ENCODE measurements at places on chromosomes 13 and 19.
A peak's percentile ranks its signal among the peaks of the same experiment; 100 is the strongest.

- no peak for ATAC-seq
Observed at GRCh38 chr13:59566561-59566960, 597.2 kb downstream of the DIAPH3 start.

GRCh38 chr13:87810391-87810801, 139.2 kb downstream of the SLITRK5 start:
- ATAC-seq: no peak

DNA sequence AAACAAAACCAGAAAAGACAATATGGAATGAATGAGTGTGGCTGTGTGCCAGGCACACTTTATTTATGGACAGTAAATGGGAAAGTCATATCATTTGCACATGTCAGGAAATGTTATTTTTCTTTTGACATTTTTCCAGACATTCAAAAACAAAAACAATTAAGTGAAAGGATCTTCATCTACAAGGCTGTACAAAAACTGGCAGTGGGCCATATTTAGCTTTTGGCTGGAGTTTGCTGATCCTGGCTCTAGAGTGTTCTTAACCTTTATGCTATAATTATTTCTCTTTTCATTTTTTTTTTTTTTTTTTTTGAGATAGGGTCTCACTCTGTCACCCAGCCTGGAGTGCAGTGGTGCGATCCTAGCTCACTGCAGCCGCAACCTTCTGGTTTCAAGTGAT, 6.5 kb upstream of the TNFSF9 start:
- no peak for ATAC-seq

DNA sequence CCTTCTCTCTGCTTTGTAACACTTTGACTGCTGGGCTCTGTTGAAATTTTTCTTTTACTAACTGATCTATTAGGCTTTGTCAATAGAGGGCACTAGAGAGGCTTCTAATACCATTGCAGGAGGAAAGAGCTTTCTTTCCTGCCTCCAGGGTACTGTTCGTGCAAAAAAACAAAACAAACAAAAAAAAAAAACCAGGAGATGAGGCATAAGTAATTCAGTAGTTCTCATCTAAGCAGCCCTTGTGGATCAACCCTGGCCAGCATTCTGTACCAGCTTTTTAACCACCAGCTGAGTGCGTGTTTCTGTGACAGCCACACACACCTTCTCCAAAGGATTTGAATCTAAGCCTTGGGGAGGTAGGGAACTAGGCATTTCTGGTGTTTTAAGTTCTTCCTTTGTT, 1707.6 kb upstream of the SLC10A2 start:
- no peak for ATAC-seq

DNA sequence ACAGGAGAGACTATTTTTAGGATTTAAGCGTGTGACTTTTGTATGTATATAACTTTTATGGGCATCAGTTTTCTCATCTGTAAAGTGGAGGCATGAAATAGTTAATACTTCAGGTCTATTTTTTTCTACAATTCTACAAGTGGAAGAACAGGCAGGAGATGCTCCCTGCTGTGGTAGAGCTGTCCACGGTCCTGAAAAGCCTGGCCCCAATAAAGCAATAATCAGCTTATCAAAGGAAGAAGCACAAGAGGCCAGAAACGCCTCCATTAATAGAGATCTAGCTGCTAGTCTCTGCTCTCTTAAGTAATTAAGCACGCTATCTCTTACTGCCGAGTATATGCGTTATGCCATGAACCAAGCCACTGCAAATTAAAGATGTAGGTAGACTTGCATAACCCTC, 28.0 kb upstream of the WASF3 start:
- ATAC-seq: no peak

- peak; percentile 93 for ATAC-seq
Observed at GRCh38 chr19:38869836-38870607, 8.1 kb downstream of the RINL start.

- peak; percentile 1 for ATAC-seq
Observed at GRCh38 chr19:17075864-17076542, 426 bp downstream of the MYO9B start.

DNA sequence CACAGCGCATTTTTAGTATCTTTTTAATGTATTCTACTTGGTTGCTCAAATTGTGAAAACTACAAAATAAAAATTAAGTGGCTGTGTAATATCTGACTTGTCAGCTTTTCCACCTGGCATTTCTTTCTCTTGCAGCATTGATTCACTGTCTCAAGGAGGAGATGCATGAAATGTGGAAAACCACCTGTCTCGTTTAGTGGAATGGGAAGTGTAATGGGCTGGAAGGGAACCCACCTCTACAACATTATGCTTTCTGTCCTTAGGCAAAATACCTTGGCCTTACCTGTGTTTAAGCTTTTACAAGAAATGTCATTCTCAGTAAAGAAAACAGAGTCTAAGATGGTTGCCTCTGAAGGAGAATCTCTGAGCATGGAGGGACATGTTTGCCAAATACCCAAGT, 67.8 kb downstream of the FAM216B start:
- no peak for ATAC-seq

DNA sequence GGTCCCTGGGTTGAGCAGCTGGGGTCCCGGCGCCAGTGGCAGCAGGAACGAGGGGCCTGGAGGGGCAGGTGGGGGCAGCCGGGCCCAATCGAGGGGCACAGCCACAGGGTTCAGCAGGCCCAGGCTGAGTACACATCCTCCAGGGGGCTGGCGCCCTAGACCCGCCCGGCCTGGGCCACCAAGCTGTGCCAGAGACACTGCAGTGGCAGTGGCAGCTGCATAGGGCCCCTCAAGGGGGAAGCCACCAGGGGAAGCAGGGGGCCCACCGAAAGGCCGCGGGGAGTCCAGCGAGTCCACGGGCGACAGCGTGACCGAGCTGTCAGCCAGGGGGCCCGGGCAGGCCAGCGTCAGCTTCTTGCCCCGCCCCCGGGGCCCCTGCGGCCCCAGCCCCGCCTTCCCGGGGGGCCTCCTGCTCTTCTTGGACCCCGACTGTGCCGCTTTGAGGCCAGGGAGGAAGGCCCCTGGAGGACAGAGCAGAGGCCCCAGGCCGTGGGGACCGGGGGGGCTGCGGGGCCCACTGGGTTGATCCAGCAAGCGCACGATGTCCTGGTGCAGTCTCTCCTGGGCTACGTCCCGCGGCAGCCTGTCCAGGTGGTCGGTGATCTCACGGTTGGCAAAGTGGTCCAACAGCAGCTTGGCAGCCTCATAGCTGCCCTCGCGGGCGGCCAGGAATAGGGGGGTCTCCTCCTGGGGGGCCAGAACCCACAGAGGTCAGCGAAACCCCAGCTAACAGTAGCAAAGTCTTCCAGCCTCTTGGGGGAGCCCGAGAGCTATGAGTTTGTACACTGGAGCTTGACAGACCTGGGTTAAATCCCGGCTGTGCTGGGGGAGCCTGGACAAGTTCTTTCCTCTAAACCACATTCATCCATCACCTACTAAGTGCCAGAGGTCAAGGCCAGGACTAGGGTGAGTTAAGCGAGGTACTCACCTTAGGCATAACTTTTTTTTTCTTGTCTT, 39.5 kb downstream of the NOTCH3 start:
- peak; percentile 36 for ATAC-seq

DNA sequence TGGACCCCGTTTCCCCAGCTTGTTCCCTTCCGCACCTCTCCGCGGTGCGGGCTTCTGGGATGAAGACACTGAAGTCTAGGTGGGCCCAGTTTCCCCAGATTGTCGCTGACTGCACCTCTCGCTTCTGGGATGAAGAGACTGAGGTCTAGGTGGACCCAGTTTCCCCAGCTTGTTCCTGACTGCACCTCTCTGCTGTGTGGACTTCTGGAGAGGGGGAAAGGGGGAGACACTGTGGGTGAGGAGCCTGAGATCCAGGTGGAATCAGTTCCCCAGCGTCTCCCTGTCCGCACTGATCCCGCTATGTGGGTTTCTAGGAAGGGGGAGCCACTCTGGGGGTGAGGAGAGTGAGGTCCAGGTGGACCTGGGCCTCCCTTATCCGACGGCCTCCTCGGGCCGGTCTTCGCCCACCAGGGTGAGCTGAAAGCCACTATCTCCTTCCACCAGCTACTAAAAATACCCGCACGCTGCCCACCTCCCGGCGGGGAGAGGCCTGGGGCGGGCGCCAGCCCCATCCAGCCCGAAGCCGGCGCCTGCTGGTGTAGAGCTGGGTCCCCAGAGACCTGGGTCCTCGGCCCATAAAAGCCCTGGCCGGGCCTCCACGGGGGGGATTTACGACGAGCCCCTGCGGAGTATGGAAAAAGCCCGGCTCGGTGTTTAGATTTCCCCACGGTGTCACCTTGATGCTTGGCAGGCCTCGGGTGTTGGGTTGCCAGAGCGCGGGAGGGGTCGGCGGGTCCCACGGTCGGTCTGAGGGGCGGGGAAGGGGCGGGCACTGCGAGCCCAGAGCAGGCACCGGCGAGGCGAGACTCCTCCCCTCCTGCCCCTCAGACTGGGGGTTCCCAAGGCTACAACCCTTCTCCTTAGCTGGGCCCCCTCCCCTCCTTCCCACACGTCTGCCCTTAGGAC, 10.6 kb downstream of the FUT6 start:
- no peak for ATAC-seq

- ATAC-seq: no peak
Observed at GRCh38 chr19:17529239-17530158, 18.1 kb downstream of the PGLS start.

- no peak for ATAC-seq
Observed at GRCh38 chr13:101567841-101568240, 115.4 kb downstream of the ITGBL1 start.

GRCh38 chr13:36293497-36293896, 4.1 kb downstream of the CCDC169 start:
- no peak for ATAC-seq

- no peak for ATAC-seq
Observed at GRCh38 chr19:36111200-36111539, 227 bp downstream of the OVOL3 start.

GRCh38 chr19:56092685-56093631, 28.1 kb downstream of the ZNF787 start:
- ATAC-seq: no peak

- no peak for ATAC-seq
Observed at GRCh38 chr19:55146078-55146704, 2.8 kb downstream of the TNNT1 start.

- no peak for ATAC-seq
Observed at GRCh38 chr13:46896341-46897137, at the start of gene HTR2A. TSS of gene HTR2A (minus strand) at chr13:46897053. CDS start at chr13:46895906, 1,147 bp downstream.
